ENCODE measurements at places on chromosomes 12 and 14.

GRCh38 chr12:19654650-19655376 lies 215.5 kb downstream of the AEBP2 start:
- no peak for DNase-seq

DNA sequence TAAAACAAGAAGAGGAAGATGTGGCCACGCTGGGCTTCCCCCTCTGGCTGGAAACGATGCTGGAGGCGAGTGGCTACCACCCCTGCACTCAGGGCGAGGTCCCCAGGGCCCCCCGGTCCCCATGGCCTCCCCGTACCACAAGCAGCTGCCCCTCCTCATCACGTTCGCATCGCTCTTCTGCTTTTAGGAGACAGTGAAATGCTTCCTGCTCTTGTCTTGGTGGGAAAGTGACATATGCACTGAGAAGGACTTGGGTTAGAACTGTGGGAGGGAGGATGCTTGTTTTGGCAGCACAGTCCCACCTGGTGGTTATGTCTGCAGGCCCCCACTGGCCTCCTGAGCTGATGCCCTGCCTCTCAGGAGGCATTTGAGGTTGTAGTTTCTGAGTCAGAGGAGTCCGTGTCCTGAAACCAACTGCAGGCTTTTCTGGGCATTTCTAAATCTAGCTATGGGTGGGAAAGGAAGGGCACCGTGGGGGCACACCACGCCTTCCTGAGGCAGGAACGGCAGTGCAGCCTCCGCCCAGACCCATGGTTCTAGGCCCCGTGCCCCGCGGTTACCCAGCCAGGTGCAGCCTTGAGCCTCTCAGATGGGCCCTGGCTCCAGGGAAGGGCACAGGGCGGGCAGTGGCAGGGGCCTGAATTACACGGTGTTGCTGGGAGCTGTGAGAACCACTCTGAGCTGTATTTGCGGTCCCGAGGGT lies 139.3 kb downstream of the ADGRD1 start:
- no peak for DNase-seq

DNA sequence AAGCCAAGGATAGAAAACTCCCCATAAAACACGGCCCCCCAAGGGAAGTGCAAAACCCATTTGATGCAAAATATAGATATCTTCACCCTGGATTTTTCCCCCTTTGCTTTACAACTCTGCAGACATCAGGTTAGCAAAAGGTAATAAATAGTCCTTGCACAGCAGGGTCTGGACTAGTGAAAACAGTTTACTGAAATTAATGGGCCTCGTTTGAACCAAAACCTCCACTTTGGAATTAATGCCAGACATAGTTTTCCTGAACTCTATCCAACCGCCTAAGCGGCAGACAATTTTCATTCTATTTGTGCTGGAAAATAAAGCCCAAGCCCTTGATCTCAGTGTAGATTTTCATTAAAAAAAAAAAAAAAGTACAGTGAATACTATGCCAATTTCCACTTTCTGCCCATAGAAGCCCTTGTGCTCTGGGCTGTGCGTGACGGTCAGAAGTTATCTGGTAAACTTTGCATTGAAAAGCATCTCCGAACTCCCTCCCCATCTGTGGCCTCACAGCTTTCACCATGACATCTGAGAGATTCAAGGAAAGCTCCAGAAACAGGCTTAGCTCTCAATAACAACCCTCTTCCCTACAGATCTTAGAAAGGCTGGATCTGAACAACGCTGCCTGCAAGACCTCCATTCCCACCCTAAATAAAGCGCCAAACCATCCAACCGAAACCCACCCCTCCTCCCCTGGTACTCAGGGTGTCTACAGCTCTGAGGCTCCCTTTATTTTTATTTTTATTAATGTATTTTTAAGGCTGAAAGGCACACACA lies 11.0 kb upstream of the IRF2BPL start:
- DNase-seq: no peak

DNA sequence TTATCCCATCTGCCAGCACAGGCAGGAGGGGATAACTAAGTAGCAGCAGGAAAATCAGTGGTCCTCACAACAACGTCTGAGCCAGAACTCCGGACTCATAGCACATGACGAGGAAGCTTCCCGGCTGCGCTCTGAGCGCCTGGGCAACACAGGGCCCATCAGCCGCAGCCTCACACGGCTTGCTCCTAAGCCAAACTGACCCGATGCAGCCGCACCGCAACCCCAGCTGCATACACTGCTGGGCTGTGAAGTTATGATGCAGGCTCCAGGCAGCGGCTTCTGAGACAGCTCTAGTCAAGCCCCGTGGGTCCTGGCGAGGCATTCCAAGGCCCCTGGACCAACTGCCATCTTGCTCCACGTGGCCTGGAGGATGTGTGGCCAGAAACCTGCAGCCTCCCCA lies 28.1 kb downstream of the ZFYVE21 start:
- DNase-seq: no peak

DNA sequence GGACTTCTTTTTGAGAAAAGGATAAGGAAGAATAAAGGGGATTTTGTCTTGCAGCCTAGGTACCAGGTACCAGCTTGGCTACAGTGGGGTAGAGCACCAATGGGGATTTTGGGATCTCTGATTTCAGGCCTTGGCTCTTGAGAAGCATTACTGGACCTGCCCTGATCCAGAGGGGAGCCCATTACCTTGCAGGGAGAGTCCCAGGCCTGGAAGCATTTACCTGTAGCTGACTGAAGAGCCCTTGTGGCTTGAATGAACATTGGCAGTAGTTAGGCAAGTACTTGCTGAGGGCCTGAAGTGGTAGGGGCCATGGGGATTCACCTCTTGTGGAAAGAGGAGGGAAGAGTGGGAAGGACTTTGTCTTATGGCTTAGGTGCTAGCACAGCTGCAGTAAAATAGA lies 308.2 kb upstream of the FBXO33 start:
- no peak for DNase-seq

- DNase-seq: no peak
Measured at GRCh38 chr14:100819453-100819828, 6.5 kb upstream of the MEG3 start.

DNA sequence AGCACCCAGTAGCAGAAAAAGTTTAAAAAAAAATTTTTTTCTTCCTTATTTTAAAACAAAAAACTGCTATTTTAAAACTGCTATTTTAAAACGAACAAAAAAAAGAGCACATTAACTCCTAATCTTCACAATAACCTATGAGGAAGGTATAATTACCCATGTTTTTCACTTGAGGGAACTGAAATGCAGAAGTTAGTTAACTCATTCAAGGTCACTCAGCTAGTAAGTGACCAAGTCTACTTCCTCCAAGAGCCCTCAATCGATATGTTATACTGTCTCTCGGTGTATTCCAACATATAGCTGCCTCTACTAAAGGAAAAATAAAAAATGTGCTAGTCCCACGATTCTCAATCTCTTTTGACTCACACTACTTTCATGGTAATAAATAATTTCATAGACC lies 7.8 kb downstream of the RPAP3 start:
- no peak for DNase-seq
